KBM-7 (cell line): ENCODE measurements at places on chromosomes 1 and 21.
A peak's percentile ranks its signal among the peaks of the same experiment; 100 is the strongest.

DNA sequence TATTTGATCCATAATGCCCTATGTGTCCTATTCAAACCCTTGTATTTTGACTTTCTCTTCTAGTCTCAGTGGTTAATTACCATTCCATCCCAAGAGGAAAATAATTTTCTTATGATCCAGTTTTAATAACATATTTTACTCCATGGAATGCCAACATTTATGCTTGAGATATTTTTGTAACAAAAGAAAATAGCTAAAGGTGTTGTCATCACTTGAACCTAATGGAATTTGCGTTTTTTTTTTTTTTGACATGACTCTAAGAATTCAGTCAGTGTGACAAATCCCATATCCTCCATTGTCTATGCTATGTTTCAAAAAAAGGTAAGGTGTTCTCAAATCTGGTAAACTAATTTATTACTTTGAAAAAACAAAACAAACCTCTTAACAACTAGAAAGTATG is 324.1 kb upstream of the ADAMTS5 start:
- no peak for DNase-seq

- peak; percentile 47 for DNase-seq
Observed at GRCh38 chr1:3678361-3679097, 26.2 kb downstream of the TP73 start.

DNA sequence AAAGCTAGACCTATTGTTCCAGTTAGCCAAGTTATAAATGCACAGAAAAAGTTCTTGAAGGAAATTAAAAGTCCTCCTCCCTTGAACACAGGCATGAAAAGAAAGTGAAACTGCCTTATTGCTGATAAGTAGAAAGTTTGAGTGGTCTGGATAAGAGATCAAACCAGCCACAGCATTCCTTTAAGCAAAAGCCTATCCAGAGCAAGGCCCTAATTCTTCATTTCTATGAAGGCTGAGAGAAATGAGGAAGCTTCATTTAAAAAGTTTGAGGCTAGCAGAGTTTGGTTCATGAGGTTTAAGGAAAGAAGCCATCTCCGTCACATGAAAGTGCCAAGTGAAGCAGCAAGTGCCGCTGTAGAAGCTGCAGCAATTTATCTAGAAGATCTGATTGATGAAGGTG is 2.7 kb upstream of the SSX2IP start:
- peak; percentile 65 for DNase-seq

GRCh38 chr1:27118440-27118689 is 36.6 kb downstream of the SLC9A1 start:
- no peak for DNase-seq

DNA sequence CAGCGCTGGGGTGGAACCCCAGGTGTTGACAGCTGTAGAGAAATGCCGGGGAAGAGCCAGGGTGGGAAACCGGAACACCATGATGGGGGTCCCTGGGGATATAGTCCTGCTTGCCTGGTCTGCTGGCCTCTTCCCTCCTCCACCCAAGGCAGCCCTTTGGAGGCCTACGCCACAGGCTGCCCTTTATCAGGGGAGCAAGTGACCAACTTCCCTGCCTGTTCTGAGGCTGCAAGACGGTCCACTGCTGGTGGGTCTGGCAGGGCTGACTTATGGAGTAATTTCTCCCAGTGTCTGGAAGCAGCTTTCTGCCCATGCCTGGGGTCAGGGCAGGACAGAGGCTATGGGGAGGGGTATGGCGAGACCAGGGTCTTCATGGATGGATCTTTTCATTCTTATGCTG is 50.8 kb upstream of the EDN2 start:
- no peak for DNase-seq

- DNase-seq: no peak
Observed at GRCh38 chr1:58779801-58780382, 4.0 kb downstream of the JUN start.

GRCh38 chr1:53971718-53972117 is 25.6 kb downstream of the LRRC42 start:
- no peak for DNase-seq

GRCh38 chr1:211518330-211519289 is 26.6 kb upstream of the RD3 start:
- no peak for DNase-seq
